NCI-H2107 (cell line): ENCODE measurements at places on chromosomes 2 and 18.

GRCh38 chr2:24827321-24828237, 34.4 kb downstream of the CENPO start:
- peak; percentile 75 for DNase-seq

- DNase-seq = no peak
These were observed 58.9 kb downstream of the MTX2 start for GRCh38 chr2:176328149-176328548.

DNA sequence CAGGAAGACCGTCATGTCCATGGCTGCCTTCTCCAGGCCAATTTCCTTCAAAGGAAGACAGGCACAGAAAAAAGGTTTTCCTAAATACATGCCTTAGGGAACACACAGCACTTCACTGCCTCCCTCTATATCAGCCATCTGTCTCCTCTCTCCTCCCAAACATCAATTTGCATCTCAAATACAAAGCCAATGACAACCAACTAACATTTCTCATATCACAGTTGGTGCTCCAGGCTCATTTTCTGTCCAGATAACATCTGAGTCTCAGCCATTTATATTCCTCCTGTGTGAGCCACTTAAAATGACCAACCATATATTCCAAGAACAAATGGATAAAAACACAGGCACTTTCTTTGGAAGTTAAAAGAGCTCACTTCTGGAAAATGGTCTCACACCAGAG, 62.5 kb upstream of the ACAA2 start:
- DNase-seq = no peak

DNA sequence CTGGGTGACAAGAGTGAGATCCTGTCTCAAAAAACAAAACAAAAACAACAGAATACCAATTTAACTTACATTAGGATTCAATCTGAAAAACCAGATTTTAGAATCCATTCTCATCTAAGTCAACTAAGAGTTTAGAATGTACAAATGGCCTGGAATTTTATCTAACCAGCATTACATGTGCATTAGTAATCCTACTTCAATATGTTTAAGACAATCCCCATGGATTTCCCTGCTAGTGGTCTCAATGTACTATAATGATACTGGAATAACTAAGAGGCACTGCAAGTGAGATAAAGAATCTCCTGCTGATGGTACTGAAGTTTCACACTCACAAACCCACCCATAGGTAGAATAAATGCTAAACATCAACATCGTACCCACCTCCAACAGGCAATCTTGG, 53.9 kb upstream of the DNER start:
- no peak for DNase-seq

DNA sequence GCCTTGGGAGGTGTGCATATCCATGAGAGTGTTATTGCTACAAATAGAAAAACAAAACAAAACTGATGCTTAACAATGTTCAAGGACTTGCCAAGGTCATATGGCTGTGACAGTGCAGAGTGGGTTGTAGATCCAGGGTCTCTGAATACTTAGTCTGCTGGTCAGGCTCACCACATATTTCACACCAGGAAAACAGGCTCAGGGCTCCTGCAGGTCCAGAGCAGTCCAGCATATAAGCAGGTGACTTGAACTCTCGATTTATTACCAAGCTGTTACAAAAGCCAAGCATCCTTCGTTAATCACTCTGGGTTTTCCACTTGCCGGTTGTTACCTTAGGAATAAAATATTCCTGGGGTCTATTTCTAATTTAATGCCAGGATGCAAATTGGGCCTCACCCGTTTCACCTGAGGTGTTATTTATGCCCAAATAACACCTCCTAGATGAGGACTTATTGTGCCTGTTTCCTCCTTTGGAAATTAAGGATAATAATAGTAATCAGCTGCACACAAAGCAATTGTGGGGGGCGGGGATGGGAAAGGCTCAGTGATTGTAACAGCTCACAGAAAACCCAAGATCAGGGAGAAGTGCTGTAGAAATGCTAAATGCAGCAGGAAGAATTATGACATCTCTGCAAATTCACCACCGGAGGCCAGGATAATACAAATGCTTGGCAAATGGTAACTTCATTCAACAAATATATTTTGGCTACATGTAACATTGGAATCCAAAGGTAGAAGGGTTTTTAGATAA, 72.9 kb downstream of the TMEM182 start:
- DNase-seq = no peak

- DNase-seq = no peak
These were observed 53.5 kb downstream of the SLC4A1AP start for GRCh38 chr2:27717070-27717795.

DNA sequence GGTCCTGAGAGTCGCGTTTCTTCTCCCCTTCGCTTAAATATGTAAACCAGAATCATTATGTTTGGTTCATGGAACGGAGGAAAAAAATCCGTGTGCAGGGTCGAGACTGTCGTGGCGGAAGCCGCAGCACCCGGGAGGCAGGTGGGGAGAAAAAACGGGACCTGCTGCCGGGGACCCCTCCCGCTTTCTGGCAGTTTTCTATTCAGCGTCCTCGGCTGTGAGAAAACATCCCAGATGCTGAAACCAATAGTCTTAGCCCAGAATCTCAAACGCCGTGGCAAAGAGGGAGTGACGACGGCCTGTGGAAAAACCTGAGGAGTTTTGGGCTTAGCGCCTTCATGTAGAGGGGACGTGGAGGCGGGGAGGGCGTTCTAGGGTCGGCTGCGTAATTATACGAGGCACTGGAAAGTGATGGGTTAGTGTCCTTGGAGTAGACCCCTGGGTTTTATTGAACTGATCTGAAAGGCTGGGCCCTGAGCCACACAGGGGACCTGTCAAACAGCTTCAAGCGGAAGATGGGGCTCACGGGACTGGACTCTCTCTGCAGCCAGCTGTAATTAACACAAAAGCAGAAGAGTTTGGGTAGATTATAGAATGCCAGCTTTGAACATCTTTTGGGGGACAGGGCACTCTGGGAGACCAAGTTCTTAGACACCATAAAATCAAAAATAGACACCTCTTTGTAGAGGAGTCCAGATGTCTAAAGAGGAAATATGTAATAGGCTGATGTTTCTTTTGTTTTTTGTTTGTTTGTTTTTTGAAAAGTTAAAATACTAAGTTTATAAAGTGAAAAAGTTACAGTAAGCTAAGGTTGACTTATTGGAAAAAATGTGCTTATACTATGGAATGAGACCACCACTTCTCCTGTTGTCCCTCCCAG, 834 bp upstream of the BUB1 start:
- no peak for DNase-seq

DNA sequence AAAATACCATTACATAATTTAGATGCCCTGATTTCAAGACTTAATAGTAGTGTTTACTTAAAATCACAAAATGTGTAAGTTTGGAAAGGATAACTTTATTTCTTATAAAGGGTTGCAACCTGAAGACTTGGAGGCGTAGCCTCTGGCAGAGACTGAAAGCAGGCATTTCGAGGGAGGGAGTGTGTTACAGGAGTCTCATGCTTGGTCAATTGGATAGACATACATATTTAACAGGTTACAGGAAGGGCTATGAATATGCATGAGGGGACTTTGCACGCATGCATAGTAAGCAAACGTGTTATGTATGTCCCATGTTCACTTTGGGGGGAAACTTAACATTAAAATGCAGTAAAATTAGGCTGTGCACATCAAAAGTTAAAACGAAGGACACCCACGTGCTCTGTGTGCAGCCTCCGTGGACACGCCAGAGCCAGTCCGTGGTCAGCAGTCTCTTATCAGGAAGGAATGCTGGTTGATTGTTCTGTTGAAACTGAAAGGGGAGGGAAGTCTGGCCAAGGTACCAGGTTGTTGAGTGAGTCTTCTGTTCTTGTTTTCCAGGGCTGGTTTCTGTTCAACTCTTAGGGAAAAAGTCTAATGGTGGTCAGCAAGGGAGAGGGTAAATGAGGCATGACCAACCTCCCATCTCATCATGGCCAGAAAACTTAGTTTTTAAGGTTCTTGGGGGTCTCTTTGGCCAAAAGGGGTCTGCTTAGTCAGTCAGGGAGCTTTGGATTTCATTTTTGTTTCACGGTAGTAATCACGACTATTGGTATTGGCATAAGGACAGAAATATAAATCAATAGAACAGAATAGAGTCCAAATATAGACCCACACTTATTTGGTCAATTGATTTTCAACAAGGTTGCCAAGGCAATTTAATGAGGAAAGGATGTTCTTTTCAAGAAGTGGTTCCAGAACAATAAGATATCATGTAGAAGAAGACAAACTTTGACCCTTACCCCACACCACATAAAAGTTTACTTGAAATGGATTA, 121.9 kb downstream of the MCFD2 start:
- DNase-seq = no peak

DNA sequence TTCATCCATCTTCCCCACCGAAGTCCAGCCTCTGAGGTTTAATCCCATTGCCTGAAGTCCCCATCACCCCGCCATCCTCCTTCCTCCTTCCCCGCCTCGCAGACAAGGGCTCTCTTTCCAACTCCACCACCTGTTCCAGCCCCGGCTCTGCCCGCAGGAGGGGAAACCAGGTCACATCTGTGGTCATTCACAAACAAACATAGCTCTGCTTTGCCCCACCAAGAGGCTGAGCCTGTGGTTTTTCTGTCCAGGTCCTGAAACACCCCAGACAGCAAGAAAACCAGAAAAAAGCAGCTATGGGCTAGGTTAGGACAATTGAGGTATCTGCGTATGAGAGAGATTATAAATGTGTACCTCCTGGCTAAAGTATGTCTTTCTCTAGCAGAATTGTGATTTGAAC, 144.7 kb downstream of the GLI2 start:
- DNase-seq = no peak

- DNase-seq = no peak
These were observed 221.0 kb downstream of the OSR1 start for GRCh38 chr2:19137433-19137832.

DNA sequence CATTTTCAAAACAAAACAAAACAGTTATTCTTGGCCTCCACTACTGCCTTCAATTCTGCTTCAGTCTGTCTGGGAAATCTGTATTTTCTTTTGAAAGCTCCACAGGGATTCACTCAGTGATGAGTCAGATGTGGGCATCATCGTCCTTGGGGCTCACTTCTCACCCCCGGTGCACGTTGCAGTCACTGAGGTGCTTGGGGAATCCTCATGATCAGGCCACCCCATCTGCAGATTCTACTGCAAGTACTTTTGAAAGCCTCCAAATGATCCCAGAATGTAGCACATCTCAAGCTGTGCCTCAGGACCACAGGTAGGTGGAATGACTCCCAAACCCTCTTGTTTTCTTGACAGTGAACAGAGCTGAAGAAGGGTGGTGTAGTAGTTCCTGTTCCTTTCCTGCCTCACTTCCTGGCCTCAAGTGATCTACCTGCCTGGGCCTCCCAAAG, 34.3 kb downstream of the LPIN2 start:
- no peak for DNase-seq

DNA sequence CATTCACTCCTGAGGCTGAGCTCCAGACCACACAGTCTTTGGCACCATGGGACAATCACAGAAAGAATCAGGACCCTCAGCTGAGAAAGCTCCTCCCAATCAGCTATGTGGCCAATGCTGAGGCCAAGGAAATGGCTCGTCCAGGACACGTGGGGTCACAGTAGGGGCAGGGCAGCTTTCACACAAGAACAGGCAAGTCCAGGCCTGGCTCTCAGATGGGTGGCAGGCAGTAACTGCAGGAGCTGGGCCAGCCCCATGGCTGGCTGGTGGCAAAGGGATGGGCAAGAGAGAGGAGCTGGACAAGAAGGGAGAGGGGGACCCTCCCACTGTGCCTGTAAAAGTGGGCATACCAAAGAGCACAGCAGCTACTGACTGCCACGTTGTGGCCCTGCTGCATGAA, 12.2 kb upstream of the EDAR start:
- no peak for DNase-seq

DNA sequence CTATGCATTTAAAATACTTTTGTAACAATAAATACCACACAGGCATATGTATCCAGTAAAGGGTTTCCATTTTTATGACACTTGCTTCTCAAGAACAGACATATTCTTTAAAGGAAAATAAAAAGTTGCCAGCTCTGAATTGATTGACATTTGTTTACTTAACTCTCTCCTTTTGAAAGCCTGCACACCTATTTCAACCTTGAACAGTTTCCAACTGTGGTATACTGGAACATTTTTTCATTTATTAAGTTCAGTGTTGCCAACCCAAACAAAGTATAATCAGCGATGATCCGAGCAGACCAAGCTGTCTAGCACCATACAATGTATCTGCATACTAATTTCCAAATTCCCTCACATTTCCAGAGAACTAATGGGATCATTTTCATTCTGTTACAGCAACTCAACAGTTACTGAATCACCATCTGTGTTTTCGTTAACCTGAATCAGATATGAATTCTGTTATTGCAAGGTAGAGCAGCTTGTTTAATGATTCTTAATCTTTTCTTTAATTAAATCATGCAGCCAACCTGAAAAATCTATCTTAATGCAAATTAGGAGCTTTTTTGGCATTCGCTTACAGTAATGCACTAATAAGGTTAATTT, 725.5 kb upstream of the ZEB2 start:
- no peak for DNase-seq

DNA sequence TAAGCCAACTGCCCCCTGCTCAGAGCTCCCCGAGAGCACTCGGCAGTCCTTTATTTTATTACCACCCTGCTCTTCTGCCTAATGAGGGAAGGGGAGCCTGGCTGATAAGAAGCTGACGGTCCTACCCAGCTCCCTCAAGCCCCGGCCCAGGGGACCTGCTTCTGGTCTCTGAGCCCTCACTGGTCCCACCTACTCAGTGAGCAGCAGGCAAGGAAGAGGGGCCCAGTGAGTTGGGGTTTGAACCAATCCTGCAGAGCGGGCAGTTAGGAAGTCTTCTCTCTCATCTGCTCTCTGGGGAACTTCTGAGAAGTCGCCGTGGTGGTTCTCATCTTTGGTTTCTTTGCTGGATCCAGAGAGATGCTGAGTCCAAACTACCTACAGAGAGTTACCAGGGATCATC, 218.9 kb downstream of the NDUFA10 start:
- no peak for DNase-seq

DNA sequence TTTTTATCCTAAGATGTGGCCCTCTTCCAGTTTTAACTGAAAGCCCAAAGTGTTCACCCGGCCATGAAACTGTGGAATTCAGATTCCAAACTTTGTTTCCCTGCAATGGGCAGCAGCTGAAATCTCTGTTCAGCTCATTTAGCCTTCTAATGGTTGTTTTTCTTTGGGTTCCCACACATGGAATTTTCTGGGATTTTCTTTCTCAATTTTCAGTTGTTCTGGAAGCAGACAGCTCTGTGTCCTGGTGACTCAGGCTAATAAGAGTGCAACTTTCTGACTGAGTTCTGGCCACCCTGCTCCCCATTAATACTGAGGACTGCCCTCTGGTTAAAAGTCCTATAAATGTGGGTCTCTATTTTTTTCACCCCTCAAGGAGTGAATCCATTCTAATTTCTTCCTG, 78.5 kb downstream of the PMS1 start:
- no peak for DNase-seq

DNA sequence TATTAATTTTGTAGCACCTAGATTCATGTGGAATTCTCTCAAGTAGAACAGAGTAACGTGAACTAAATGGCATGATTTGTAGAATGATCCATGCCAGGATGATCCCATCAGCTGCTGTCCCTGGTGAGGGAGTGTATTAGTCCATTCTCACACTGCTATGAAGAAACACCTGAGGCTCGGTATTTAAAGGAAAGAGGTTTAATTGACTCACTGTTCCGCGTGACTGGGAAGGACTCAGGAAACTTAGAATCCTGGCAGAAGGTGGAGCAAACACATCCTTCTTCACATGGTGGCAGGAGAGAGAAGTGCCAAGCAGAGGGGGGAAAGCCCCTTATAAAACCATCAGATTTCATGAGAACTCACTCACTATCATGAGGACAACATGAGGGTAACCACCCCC, 312.6 kb downstream of the PTPRM start:
- DNase-seq = no peak

- DNase-seq = no peak
These were observed 486.0 kb downstream of the RNF144A start for GRCh38 chr2:7403092-7403775.

- no peak for DNase-seq
These were observed 16.3 kb upstream of the WDR75 start for GRCh38 chr2:189424961-189425360.
